ENCODE measurements at places on chromosomes 16 and 17. TPM values are rescaled to one million over a fixed set of nuclear protein-coding genes. Genes with fewer than 3 reads are reported as not detected.

- no peak for DNase-seq
Measured at GRCh38 chr17:28929787-28930186, 21.5 kb downstream of the PHF12 start.

DNA sequence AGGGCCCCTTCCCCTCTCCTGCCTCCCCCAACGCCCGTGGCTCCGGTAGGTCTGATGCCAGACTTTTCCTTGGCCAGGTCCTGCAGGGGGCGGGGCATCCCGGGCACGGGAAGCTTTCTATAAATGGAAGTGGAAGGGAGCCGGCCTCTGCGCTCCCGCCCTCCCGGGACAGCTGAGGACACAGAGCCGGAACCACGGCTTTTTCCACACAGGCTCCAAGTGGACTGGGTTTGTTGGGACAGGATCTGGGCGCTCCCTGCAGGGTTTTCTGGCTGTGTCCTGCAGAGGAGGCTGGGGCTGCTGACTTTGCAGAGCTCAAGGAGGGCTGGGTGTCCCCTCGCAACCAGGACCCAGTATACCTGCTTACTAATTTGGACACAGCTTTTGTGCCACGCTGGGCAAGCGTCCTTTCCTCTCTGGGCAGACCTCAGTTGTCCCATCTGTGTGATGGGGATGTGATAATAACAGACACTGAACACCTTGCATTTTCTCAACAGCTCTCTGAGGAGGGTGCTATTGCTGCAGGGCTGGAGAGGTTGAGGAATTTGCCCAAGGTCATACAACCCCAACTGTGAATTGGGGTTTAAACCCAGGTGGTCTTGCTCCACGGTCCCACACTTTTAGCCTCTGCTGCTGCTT lies 1.8 kb downstream of the TNS4 start:
- DNase-seq = no peak

DNA sequence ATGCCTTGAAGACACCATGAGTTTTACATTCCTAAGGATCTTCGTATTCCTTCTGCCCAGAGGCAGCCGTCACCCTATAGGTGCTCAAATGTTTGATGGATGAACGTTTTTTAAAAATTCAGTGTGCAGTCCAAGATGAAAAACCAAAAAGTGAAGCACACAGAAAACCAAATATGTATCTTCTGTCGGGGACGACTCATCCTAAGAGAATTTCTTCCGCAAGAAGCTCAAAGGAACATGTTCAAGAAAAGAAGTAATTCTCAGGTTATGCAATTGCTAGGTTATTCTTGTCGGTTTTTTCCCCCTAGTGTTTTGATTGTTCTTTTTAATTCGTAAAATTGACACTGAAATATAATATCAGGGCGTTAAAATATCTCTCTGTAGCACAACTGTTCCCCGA lies 1.4 kb downstream of the CENPV start:
- DNase-seq = no peak

GRCh38 chr16:29770250-29770929 lies 7.7 kb upstream of the ZG16 start:
- DNase-seq = no peak

DNA sequence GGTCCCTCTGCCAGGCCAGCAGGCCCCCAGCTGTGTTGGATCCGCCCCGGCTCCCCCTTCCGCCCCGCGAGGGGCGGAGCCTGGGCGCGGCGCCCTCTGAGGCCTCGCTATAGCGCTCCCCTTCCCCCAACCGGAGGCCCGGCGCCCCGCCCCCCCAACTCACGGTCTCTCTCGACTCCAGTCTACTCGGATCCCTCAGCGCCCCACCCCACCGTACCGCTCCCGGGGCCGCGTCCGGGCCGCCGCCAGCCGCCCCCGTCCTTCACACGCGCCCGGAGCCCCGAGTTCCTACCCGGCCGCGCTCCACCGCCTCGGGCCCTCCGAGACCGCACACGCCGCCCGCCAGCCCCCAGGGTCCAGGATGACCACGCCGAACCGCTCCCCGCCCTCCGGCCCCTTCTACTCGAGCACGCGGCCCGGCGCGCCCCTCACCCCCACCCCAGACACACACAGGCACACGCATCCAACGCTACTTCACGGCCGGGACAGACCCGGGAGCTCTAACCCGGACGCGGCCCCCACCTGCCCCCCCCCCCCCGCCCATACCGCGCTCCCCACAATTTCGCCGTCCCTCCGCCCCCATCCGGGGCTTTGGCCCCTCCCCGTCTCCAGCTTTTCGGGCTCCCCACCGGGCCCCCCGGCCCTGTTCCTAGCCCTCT lies 1.4 kb downstream of the PHF23 start:
- peak; percentile 90 for DNase-seq

DNA sequence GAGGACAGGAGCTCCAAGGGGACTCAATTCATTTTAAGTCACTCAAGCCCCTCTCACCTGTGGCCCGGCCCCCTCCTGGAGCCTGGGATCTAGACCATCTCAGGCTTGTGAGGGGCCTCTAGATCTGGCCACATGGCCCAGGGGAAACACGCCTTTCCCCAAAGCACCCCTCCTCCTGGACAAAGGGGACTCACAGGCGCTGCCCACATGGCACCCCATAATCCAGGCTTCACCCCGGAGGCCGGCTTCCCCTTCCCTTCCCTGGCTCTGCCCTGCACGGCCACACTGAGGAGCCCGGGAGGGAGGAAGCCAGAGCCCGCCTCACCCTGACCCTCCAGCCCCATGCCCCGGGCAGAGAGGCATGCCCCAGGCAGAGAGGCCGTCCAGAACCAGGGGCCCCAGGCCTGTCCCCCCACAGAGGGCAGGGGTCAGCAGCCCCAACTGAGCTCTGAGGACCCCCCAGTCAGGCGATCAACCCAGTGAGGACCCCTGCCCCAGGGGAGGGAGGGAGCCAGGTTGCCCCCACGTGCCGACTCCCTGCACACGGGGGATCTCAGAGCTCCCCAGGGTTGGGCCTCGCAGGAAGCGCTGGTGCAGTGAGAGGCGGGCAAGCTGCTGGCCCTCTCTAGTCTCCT lies 10.9 kb downstream of the HS3ST6 start:
- DNase-seq = no peak

DNA sequence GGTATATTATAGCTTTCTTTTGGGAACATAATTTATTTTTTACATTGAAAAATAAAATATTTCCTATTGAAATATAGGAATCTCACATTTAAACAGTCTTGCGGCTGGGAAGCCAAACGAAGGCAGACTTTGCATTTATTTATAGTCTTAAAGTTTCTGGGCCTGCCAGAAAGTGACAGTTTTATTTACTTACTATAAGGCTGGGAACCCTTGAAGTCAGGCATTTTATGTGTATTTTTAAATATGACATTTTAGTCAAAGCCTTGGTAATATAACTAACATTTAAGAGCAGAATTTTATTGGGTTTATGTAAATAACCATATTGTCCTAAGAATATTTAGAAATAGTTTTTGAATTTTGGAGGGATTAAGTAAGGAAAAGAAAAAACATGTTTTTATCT lies 97.5 kb downstream of the TANGO6 start:
- DNase-seq = no peak

DNA sequence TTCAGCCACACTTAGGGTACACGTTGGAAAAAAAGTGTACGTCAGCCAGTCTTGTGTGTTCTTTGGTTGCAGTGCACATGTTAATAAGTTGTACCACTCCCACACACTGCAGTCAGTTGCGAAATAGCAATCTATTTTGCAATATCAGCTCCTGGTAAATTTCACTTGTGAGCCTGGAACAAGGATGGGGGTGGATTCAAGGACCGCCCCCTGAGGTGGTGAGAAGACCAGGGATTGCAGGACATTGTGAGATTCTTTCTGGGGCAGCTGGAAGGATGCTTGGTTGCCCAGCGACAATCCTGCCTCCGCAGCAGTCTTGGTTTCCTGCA lies 78.6 kb upstream of the ZFHX3 start:
- DNase-seq = no peak

DNA sequence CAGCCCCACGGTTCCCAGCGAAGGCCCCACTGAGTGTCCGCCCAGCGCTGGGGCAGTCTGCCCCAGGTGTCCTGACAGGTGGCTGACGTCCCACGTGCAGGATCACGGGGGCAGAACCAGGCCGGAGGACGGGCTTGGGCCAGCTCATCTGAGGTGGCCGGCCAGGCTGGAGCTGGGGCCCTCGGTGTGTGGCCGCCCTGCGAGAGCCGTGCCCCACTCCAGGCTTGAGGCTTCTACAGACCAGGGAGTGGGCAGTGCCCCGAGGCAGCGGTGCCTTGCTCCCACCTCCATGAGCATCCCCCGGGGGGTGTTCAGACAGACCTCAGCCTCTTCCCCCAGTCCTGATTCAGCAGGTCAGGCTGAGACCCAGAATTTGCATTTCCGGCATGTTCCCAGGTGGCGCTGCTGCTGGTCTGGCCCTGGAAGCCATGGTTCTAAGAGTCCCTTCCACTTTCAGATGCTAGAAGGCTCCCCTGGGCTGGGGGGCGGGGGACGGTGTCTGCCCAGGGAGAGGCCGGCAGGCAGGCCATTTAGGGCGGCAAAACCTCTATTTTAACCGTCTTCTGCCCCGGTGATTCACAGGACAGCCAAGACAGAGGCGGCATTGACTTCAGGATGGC lies 35.4 kb upstream of the PABPN1L start:
- no peak for DNase-seq

GRCh38 chr16:84214451-84215066 lies 23.6 kb downstream of the ADAD2 start:
- DNase-seq = no peak

DNA sequence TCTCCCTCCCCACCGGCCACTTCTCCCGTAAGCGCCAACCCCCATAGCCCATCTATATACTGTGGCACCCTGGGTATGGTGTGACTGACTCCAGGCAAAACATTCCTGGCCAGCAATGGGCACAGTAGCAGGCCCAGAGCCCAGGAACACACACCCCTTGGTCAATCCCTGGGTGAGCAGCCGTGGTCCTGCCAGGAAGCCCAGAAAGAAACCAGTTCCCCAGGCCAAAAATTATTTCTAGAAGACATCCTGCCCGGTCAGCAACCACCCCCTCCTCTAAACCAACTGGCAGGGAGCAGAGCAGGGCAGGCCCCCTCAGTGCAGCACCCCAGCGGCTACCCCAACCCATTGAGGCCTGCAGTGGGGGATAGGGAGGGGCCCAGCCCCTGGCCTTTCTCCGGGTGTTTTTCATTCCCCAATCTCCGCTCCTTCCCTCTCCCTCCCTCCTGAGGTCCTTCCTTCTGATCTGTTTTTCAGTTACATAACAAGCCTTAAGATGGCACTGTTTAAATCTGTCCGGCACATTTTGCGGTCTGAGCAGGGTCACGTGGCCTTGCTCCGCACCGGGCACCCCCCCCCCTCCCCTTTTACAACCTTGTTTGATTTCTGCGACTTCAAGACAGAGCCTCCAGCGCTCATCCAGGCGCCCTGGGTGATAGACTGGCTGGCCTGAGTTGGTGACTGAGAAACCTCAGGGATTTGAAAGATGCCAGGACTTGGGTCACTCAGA lies 2.0 kb downstream of the NPTX1 start:
- DNase-seq = no peak

- peak; percentile 77 for DNase-seq
Measured at GRCh38 chr16:89256651-89257254, 39.2 kb downstream of the ZNF778 start.

DNA sequence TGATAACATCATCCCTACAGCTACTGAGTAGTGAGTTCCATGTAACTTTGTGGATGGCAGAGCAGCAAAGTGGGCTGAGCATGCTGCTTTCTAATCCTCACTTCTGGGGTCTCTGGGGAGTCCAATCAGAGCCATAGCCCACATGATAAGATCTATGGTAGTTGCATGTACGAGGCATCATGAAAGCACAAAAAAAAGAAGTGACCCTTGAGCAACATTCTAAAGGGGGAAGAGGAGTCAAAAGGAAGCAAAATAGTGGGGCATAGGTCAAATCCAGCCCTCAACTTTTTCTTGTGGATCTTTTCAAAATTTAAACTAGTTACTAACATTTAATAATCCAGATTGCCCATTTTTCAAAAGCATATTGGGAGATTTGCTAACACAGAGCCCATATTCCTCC lies 208.5 kb upstream of the TOX3 start:
- DNase-seq = no peak

GRCh38 chr17:71769850-71770249 lies 351.0 kb upstream of the SOX9 start:
- no peak for DNase-seq

DNA sequence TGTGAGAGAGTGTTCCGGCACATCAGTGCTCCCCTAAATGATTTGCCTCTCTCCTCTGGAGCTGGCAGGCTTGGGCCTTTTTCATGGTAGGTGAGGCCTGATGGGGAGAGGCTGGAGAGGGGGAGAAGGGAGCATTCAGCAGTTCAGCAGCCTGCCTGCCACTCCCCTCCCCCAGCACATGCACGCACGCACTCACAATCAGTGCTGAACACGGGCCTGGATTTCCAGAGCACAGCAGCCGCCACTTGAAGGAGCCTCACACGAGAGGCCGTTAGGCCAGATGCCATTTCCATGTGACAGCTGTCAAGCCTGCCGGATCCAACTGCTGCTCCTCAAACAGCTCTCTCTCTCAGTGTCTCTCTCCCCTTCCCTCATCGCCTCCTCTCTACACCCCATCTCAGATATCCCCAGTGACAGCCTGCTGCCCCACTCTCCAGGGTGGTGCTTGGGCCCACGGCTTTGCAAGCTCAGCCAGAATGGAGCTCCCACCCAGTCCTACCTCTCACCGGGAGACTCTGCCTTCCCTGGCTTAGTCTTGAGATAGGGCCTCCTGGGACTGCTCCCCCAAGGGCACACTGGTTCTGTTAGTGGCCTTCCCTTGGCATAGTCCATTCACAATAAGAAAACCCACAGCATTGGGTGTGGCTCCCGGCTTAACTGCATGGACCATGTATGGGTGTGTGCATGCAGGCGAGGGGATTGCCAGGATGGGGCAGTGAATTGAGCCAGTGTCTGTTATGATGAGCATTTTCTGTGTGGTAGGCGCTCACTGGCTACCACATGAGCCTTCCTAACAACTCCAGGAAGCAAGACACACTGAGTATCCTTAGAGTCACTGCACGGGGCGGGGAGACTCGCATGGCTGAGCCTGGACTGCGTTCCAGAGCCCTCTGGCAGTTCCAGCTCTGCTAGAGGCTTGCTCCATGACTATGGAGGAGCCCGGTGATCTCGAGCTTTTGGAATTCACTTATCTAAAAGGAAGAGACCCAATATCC lies 226.2 kb downstream of the CCDC182 start:
- no peak for DNase-seq

DNA sequence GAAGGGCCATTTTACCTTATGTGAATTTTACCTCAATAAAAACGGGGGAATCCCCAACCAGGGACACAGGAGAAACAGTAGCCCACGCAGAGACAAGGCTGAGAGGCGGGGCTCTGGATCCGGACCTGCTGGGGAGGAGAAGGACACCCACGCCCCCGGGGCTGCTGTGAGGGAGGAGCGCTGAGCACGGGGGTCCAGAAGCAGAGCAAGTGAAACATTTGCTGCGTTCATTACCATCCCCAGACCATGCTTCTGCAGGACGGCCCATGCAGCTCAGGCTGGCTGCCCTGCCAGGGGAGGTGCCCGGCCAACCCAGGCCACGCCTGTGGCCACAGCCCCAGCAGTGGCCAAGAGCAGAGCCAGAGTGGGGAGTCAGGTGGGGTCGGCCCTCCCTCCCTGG lies 50.0 kb downstream of the KCNJ18 start:
- DNase-seq = no peak

The G6PC1 gene
- not detected for total RNA-seq

The SPNS2 gene
- total RNA-seq = not detected

The IRF8 gene
- 510 TPM for total RNA-seq

The CSH1 gene
- not detected for total RNA-seq

The NEUROD2 gene
- total RNA-seq = not detected

The TMC5 gene
- total RNA-seq = not detected

The YBX2 gene
- not detected for total RNA-seq

The IFT20 gene
- total RNA-seq = 18.2 TPM

The LGALS9B gene
- not detected for total RNA-seq

The SLC38A8 gene
- not detected for total RNA-seq

The GPR139 gene
- total RNA-seq = not detected

The KCNH4 gene
- 0.33 TPM for total RNA-seq

The CDH3 gene
- 0.88 TPM for total RNA-seq

The ABCC6 gene
- total RNA-seq = not detected

The HAS3 gene
- total RNA-seq = 0.36 TPM

The ZSCAN32 gene
- 16.9 TPM for total RNA-seq

Data from natural killer cell treated with Interleukin-12 subunit alpha and Interleukin-12 subunit beta and Interleukin-15 and Interleukin-18, amount 100 ng/mL, for 72 hours (primary cell).